ENCODE measurements at places on chromosomes 13 and 19. TPM values are rescaled to one million over a fixed set of nuclear protein-coding genes. Genes with fewer than 3 reads are reported as not detected.
A peak's percentile ranks its signal among the peaks of the same experiment; 100 is the strongest.

- DNase-seq: no peak
Measured at GRCh38 chr19:55339889-55340783, 460 bp downstream of the KMT5C start.

DNA sequence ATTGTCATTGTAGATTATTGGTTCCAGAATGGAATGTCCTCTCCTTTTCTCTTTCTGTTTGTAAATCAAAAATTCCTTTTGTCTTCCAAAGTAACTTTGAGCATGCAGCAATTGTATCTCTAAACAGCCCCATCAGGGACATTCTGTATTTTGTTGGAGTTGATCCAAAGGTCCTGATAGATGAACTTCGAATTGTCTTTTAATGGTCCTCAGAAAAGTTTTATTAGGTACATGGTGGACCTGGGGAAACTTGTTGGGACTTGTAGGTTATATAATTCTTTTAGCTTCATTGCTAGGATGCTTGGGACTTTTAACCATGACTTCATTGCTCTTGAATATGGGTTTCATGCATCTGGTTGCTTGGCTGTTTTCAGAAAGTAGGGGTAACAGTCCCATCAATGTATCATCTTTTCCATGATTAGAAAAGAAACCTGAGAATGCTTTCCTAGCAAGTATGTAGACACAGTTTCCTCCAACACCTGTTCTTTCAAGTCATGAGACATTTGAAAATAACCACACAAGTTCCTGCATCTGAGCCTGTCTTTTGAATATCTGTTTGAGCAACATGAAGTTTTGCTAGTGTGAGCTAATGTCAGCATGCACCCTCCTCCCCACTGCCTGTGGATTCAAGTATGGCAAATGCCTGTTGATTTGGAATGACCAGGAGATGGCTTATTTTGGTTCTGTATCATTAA is 413.1 kb downstream of the KCNRG start:
- no peak for DNase-seq

GPR18 gene
- not detected for total RNA-seq

- no peak for DNase-seq
Measured at GRCh38 chr13:72379581-72379980, 347.8 kb downstream of the MZT1 start.

UPK1A gene
- not detected for total RNA-seq

- no peak for DNase-seq
Measured at GRCh38 chr19:33507021-33507956, 14.3 kb downstream of the PEPD start.

DNA sequence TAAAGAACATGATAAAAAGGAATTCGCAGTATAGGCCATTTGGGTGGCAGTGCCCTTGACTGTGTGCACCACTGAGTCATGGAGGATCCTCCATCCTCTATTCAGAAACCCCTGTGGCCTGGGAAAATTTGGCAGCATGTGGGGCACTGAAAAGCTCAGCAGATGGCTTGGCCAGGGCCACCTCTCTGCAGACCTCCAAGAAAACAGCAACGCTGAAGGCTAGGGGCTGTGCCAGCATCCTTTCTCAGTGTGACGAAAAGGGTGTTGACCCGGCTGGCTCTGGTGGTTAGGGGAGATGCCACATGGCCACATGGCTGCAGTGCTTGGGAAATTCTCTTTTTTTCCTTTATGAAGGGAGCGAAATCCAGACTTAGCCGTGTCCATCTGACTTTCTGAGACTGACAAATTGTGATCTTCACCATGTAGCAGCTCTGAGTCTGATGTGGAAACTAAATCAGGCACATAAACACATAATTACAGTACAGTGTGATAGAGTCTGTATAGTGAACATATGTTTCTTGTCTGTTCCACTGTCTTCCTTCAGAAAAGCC is 178.0 kb downstream of the KCTD12 start:
- DNase-seq: no peak

DNA sequence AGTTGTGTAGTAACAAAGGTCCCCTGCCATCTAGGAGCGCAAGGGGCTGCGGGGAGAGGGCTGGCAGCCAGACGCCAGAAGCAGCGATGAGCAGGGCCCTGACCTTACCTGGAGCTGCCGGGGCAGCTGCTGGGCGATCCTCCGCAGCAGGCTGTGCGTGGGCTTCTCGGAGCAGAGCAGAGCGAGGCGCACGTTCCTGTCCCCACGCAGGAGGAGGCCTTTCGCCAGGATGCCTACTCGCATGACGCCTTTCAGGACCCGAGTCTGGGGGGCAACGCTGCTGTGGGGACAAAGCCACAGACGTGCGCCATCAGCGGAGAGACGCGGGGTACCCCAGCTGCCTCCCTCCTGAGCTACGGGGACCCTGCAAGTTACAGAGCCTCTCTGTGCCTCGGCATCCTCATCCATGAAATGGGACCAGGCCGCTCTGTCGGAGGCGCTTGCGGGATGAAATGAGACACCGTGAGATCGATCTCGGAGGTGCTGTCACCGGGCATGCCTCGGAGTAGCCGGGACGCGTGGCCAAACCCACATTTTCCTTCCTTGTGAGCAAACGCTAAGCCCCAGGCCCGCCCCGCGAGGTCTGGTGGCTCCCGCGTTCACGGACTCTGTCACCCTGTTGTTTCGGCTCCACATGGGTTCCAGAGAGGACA is 30.5 kb upstream of the MATK start:
- no peak for DNase-seq

DNA sequence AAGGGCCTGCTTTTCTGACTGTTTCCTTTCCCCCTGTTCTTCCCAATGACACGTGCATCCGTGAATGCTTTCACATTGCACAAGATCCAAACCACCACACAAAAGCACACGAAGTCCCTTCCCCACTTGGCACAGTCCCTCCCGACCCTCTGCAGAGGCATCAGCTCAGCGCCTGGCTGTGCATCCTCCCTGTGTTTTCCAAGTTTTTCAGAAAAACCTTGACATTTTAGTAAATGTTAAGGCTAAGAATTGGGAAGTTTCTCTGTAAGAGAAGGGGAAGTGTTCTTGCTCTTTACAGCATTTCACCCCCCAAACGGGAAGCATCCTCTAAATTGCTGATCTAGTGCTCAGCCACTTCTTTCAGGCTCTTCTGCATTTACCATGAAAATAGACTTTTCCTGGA is 94.5 kb upstream of the TM9SF2 start:
- no peak for DNase-seq

- DNase-seq: no peak
Measured at GRCh38 chr13:52746141-52746540, 6.5 kb upstream of the CNMD start.

ZSWIM4 gene
- total RNA-seq: 6.1 TPM

DNA sequence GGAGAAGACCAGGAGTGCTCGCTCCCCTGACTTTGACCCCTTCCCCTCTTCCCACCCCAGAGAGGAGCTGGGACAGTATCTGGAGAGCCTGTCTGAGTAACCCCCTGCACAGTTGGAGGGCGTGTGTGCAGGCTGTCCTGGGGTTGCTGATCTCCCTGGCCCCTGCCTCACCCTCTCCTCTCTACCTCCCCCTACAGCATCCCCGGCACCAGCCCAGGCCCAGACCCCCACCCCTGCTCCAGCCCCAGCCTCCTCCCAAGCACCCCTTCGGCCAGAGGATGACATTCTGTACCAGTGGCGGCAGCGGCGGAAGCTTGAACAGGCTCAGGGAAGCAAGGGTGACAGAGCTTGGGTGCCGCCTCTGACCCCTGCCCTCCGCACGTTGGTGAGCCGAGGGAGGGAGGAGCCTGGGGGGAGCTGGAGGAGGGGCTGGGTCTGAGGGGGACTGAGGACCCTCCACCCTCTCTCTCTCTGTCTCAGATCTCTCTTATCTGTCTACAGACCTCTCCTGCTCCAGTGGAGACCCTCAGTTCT is 8.7 kb downstream of the PROSER3 start:
- no peak for DNase-seq

GRCh38 chr19:32902448-32902847 is 32.9 kb upstream of the SLC7A9 start:
- DNase-seq: no peak

GRCh38 chr13:101627556-101627943 is 175.1 kb downstream of the ITGBL1 start:
- DNase-seq: no peak

DNA sequence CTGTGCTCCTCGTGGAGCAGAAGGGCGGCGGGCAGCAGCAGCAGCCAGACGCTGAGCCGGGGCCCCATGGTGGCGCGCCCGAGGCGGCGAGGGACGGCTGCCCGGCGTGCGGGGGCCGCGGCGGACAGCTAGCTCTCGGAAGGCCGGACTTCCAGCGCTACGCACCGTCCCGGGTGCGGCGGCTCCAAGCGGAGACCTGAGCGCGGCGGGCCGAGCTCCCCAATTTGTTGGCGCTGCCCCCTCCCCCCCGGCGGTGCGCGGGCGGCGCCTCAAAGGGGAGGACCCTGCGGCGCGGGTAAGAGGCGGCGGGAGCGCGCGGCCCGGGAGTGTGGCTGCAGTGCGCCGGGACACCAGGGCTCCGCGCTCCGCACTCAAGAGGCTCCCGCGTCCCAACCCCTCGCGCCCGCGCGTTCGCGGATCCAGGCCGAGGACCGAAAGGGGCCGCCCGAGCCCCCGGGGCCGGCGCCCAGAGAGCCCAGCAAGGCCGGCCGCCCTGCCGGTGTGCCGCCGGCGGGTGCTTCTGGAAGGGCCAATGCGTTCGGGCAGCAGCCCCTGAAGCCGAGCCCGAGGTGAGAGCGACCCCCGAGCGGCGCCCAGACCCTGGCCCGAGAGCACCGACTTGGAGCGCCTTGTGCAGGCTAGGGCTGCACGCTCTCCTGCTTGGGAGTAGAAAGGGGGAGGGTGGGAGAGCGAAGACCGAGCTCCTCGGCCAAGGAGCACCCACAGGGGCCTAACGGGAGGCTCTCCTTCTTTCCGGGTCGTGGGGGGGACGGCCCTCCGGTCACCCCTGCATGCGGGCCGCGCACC is at the start of the genes COL4A1 and COL4A2:
Gene COL4A1 (minus strand): TSS at position 198 of the 807 bp plus-strand sequence. CDS start 130 bp downstream, at position 68.
Gene COL4A2 (plus strand): TSS at position 325 of the 807 bp plus-strand sequence. CDS start 620 bp downstream, outside the sequence.
- DNase-seq: peak; percentile 90

PALM3 gene
- not detected for total RNA-seq

- DNase-seq: no peak
Measured at GRCh38 chr13:79401259-79402070, 4.6 kb downstream of the RBM26 start.

SIGLECL1 gene
- 0.55 TPM for total RNA-seq

GRCh38 chr13:91326146-91326545 is 21.3 kb upstream of the MIR17HG start:
- no peak for DNase-seq

TRPM4 gene
- total RNA-seq: 19.1 TPM

GRCh38 chr19:35332817-35333216 is 3.8 kb downstream of the CD22 start:
- DNase-seq: no peak

LILRB5 gene
- total RNA-seq: 3.7 TPM

Measured in uterus (tissue), 4 donors.